ENCODE measurements at places on chromosomes 11 and 22.

DNA sequence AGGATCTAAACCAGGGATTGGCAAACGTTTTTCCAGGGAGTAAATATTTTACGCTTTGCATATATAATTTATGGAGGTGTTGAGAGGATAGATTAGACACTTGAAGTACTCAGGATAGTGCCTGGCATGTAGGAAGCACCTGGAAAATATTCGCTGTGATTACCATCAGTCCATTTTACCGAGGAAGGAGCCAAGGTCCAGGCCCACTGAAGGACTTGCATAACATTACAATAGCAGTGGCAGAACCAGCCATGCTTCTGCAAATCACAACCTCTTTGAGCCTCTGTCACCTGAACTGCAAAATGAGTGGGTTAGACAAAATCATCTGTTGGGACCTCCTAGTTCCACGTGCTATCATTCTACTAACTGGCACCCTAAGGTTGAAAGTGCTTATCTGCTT lies 5.4 kb downstream of the FUT4 start:
- no peak for DNase-seq

- DNase-seq: no peak
Measured at GRCh38 chr11:1499261-1499890, 12.8 kb upstream of the MOB2 start.

DNA sequence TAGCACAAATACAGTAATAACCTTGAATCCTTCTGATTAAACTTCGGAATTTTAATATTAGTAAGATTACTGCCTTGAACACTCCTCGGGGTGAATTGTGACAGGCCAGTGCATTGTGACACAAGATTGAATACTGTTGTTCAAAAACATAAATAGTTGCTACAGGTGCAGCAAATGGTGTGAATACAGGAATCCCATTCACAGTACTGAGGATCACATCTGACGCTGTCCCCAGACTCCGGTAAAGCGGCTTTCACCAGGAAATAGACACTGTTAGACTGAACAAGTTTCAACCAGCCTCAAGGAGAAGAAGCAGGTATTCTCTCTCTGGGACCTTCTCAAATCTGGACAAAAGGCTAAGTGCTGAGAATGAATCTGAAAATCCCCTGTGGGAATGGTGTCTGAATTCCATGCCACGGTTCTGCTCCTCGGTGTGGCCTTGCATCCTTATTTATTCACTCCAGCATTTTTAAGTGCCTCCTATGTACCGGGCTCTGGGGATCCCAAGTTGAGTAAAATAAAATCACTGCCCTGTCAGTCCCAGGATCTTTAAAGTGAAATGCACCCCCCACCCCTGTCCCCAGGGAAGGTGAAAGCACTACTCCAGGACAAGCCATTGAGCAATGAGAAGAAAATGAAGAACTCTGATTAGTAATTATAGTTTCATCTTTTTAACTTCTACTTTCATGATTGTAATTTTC lies 3.4 kb downstream of the LGR4 start:
- no peak for DNase-seq

- peak; percentile 61 for DNase-seq
Measured at GRCh38 chr11:45662665-45663485, 2.5 kb downstream of the CHST1 start.

DNA sequence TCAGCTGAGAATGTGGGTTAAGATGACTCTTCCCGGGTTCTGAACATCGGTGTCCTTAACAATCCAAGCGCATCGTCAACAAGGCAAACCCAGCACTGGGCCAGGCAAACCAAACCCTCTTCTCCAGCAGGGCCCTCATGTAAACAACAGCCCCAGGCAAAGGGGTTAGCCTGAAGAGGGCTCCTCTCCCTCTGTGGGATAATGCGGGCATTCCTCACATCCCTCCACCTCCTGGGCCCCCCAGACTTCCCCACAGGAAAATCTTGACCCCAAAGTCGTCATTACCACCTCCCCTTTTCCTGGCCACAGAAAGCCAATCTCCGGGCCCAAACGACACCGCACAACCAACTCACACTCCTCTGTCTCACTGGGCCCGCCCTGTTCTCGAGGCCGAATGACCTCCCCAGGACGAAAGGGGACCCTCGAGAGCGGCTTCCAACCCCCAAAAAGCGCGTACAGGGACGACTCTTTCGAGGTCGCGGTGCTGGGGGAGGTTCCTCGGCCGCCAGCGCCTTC lies 566 bp downstream of the DDB1 start:
- DNase-seq: no peak

DNA sequence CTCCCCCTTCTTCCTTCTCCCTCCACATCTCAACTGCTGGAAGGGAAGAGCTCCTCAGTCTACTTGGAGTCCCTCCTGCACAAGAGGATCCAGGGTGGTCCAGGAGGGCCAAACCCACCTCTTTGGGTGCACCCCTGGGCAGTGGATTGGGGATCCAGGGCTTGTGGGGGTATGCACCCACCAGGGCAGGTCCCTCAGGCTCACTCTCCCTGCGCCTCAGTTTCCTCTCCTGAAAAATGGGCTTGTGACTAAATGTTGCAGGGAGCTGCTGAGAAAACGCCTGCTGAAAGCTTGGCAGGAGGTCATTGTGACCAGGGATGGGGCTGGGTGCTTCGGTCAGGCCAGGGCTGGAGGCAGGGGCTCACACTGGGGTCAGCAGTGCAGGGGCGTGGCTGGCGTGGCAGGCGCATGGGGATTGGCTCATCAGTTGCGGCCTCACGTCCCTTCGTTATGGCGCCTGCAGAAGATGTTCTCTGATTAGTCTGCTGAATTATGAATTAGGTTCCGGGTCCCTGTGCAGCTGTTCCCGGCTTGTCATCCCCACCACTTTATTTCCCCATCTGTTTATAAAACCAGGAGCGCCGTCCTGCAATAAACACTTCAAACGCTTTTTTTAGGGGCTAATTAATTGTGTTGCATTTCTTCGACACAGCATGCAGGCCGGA lies 25.7 kb upstream of the CCDC188 start:
- DNase-seq: no peak

DNA sequence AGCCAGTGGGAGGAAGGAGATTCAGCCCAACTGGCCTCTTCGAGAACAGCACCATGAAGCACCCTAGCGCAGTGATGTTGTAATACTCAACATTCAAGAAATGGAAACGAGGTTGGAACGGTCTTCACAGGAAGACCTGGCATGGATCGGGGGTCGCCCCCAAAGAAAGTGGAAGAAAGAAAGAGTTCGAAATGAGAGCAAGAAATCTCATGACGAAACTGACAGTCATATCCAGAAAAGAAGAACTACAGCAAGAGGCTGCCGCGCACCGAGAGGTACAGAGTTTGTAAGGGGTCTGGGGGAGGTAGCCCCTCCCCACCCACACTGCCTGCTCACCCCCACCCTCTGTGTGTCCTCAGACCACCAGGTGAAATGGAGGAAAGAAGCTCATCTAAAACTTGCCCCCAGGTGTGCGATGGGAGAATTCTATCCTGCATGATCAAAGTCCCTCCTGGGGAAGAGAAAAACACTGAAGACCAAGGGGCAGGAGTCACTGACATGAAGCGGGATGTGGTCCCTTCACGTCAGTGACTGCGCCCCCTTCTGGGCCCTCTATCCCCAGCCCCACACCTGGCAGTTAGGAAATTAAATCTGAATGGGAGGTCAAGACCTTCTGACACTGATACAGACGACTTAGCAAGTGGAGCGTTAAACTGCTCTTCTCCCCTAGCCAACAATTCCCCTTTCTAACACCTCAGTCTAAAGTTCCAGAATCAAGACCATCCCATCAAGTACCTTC lies 52.9 kb upstream of the SPATA19 start:
- DNase-seq: no peak

GRCh38 chr22:44049486-44050231 lies 25.6 kb downstream of the PARVB start:
- DNase-seq: no peak
